ENCODE measurements at places on chromosomes 3 and 15.

GRCh38 chr15:20665653-20666052 lies 124.1 kb upstream of the GOLGA6L6 start:
- no peak for DNase-seq

- DNase-seq, result no peak
These were observed 16.1 kb upstream of the RARRES1 start for GRCh38 chr3:158748237-158748828.

DNA sequence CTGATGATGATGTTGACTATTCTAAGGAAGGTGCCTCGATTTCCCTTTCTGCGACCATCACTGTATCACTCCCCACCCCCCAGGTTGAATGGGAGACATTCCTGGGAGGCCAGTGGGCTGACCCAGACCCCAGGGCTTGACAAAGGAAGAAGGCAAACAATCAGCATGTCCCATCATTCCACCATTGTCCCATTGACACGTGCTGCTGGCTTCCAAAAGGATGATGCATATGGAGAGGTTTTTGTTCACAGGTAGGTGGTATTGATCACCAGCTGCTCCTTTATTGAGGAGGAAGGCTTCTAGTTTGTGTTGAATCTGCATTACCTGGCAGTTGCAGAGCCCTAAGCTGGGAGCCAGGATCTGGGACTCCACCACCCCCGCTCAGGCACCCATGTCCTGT lies 30.4 kb downstream of the RASGRF1 start:
- DNase-seq, result no peak

DNA sequence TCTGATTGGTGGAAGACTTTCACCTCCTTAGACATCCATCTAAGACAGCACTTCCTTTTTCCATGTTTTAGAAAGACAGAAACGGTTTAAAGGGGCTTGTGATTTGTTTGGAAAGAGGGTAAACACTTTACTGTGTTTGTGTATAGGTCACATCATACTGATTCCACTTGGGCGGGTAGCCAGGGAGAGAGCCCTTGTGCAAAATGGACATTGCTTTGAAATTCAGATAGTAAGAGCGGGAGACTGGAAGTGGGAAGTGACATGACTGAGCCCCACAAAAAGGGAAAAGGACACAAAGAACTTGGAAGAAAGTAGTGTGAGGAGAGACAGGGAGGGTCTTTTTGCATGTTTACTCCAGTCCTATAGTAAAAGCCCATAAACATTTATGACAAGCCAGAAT lies 195.6 kb upstream of the CNTN4 start:
- DNase-seq, result no peak

DNA sequence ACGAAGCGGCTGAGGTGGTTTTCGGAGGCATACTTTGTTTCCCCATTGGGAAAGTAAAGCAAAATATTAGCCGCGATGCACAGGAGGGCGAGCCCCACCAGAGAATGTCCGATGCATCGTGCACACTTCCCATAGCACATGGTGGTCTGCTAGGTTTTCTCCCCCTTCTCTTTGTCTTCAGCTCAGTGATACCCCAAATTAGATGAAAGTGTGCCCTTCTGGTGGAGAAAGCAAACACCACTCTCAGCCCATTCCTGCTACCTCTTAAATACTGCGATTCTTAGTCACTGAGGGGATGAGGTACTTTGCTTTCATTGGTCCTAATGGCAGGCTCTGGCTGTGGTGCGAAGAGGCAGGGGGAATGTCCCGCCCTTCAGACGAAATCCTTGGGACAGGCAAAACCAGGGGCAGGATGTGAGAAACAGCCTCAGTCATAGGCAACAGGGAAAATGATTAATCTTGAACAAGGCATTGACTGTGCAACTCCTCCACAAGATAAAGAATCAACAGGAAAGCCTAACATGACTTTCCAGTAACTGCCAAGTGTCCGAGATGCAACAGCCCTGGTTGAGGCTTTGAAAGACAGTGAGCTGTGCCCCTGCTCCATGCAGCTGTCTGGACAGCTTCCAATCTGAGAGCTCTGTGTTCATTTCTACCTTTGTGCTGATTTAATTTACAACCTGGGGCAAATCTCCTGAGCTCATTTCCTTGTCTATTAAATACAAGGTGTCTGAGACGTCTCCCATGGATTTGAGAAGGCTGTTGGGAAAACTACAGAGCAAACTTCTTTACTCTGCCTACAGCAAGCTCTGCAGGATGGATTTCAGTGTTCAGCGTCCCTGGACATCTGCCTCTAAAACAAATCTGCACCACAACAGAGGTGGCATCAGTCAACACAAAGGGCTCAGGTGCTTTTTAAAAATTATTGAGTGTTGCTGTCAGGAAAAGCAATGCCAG lies at the start of gene TM4SF1:
Gene TM4SF1 (minus strand): TSS at position 242 of the 957 bp plus-strand sequence. CDS start 102 bp downstream, at position 140.
- DNase-seq, result no peak

DNA sequence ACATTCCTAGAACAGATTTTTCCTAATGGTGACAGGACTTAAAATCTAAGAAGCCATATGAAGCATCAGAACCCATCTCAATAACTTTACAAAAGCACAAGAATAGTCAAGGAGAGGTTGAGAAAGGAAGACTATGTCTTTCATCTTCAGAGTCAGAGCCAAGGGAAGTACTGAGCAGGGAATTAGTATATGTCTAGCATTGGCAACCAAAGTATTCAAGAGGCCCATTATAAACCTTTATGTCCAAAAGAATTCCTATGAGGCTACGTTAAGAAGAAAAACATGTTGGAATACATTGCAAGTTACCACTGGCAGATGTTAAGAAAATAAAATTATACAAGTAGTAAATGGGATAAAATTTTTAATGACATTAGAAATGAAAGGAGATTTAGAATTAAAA lies 150.5 kb downstream of the MAGI1 start:
- no peak for DNase-seq

- DNase-seq, result no peak
These were observed 58.2 kb downstream of the KLHL6 start for GRCh38 chr3:183497313-183497712.

DNA sequence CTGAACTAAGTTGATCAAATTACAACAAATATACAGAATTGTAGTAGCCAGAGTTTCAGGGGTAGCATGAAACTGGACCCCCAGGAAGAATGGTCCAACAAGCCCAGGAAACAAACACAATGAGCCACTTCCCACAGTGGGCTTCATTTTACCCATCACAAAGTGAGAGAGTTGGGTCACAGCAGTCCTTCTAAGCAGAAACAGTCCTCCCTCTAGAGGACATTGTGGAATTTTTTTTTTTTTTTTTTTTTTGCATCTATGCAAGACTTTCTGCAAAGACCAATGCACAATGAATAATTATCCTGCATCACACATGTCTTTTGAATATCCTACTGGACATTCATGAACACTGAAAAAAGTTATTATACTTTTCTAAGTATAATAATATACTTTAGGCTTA lies 73.8 kb upstream of the ATP13A5 start:
- DNase-seq, result no peak

DNA sequence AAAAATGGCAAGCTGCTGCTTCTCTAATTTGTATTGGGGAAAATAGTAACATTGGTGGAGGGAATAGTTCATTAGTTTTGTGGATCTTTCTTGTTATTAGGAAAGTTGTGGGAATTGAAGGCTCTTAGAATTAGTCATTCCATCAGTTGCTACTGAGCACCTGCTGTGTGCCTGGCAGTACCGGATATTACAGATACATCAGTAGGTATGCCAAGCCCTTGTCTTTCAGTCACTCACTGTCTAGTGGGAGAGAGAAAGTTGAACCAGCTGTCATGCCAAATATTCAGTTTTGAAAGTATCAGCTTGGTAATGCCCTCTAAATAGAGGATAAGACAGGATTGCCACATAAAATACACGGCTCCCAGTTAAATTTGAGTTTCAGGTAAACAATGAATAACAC lies 32.5 kb downstream of the IGSF10 start:
- DNase-seq, result no peak

DNA sequence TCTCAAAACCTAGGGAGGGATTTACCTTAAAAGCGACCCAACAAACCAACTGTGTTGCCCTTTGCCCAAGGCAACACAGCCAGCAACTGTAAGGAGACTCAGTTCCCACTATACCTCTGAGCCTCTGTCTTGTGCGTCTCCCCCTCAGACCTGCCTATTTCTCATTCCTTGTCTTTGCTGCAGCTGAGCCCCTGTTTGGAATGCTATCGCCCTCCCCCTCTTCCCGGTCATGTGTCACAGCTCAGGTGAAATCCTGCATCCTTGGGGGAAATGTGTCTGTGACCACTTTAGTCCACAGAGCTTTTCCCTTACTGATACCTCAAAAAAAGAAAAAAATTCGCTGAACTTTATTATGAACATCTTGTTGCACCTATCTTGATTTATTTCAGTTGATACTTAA lies 52.0 kb upstream of the LRIG1 start:
- DNase-seq, result no peak

DNA sequence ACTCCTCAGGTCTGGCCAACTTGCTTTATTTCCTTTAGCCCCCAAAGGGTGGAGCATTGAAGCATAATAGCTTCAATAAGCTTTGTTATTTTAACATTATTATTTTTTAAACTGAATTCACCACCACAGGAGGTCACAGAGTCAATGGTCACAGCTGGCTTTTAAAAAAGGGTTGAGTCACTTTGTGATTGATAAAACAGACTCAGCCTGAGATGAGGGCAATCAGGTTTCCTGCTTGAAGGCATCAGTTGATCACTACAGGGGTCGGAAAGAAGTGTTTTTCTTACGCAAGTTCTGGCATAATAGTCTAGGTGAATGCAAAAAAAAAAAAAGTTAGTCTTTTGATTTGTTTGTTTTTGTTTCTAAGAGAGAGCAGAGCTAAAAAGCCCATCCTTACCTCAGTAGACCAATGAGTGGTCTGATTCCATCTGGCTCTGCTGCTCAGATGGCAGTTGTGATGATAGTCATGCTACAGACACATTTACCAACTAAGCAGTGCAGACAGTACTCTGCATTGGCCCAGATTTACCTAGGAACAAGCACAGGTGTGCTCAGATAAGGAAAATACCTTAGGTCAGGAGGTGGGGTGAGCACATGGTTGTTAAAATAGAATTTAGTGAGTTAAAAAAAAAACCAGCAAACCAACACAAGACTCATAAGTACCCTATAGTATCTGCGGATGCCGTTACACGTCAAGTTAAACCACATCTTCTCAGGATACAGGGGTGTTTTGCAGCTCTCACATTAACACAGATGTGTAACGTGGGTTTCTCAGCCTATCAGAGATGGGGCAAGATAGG lies 22.6 kb downstream of the ZNF80 start:
- DNase-seq, result peak; percentile 85

DNA sequence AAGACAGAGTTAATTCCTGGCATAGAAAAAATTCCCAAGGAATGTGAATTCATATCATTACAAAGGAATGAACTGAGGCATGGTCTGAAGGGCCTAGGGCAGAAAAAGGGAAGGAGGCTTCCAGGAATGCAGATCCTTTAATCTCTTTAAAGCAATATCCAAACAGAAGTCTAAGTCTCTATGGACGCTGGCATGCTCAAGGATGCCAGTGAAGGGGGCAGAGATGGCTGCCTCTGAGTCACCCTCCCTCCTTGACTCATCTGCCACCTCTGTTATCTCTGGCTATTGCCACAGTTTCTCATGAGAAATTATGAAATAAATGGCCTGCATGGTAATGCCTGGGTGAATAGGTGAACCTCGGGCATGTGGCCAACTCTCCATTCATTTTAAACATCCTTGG lies 96.3 kb upstream of the BCL6 start:
- DNase-seq, result no peak

- DNase-seq, result no peak
These were observed 54.0 kb upstream of the UMPS start for GRCh38 chr3:124676236-124676635.

GRCh38 chr3:61569856-61570580 lies 8.6 kb downstream of the PTPRG start:
- DNase-seq, result no peak

DNA sequence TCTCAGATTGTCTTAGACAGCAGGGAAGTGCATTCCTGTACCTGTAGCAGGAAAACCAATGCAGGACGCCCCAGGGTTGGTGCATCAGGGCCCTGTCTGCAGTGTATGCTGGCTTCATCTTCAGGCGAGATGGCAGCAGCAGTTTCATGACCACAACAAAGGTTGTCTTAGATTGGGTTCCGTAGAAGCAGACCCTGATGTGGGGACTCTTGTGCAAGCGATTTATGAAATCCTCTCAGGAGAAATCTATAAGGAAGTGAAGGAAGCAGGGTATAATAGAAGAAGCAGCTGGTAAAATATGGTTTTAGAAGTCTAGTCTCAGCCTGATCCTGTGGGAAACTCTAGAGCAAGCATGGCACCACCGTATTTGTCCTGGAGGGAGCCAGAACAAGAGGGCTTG lies 25.0 kb downstream of the DNAH1 start:
- no peak for DNase-seq

- DNase-seq, result no peak
These were observed 3.0 kb upstream of the ZBED2 start for GRCh38 chr3:111598139-111598538.

- no peak for DNase-seq
These were observed 4.9 kb upstream of the CFAP100 start for GRCh38 chr3:126389794-126390146.

DNA sequence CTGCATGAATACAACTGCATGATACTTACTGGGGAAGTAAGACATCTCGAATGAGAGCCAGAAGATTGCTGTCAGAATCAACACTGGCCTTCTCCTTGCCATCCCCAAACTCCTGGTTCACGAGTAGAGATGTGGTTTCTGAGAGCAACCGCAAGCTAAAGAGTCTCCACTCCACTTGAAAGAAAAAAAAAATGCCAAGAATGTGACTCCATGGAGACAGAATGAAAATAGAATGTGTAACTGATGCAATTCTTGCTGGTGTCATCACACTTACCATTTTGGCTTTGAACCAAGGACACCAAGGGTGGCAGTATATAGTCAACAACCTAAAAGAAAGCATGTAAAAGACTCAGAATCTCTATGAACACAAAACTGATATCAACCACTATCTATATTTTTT lies 280.4 kb downstream of the ULK4 start:
- DNase-seq, result no peak

GRCh38 chr3:152071924-152072323 lies 196.8 kb upstream of the MBNL1 start:
- peak; percentile 52 for DNase-seq

- no peak for DNase-seq
These were observed 23.4 kb downstream of the NCEH1 start for GRCh38 chr3:172687501-172687900.

DNA sequence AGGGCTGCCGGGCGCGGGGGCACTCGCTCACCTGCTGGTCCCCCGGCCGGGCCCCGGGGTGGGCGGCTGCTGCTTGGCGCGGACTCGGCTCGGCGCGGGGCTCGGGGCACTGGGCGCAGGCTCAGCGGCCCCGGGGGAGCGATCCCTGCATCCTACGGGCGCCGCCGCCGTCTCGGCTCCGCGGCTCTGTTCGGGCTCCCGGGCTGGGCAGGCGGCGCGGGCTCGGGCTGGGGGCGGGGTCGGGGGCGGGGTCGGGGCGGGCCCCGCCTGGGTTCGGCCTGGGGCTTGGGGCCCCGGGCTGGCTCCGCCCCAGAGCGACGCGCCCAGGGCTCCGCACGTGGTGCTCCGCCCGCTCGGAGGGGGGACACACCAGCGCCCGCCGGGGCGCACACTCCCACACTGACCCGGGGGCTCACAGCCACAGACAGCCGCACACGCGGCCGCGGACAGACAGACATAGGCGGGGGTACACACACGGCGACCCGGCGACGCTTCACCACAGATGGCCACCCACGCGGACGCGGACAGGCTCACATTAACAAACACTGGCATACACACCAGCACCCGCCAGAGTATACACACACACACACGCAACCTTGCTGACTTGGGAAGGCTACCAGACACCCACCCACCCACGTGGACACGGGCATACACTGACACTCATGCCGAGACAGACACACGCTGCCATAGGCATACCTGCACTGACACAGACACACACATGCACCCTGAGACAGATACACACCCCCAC lies at the start of gene SCN5A:
Gene SCN5A (minus strand): TSS at position 188 of the 748 bp plus-strand sequence. CDS start 16,380 bp downstream, outside the sequence.
- DNase-seq, result peak; percentile 64

Measured in CD4-positive, alpha-beta T cell treated with Interleukin-10 for 1 hour (primary cell).